ENCODE measurements at places on chromosomes 12 and 14. TPM values are rescaled to one million over a fixed set of nuclear protein-coding genes. Genes with fewer than 3 reads are reported as not detected.
A peak's percentile ranks its signal among the peaks of the same experiment; 100 is the strongest.

Gene THAP2
- 5.5 TPM for total RNA-seq

Gene PSEN1
- total RNA-seq: 71.1 TPM

Gene KRT77
- not detected for total RNA-seq

Gene NCAPD2
- total RNA-seq: 24.0 TPM

Gene MAPKAPK5
- 68.3 TPM for total RNA-seq

Gene ZFHX2
- 2.8 TPM for total RNA-seq

Gene GPR135
- 6.5 TPM for total RNA-seq

DNA sequence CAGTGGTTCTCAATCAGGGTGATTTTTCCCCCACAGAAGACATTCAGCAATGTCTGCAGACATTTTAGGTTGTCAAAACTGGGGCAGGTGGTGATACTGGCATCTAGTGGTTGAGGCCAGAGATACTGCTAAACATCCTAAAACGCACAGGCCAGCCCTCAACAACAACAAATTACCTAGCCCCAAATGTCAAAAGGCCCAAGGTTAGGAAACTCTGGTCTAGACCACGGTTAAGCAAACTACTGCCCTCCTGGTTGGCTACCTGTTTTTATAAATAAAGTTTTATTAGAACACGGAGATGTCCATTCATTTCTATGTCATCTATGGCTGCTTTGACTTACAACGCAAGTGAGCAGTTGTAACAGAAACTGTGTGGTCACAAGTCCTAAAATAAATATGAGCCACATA lies 186.7 kb downstream of the EFCAB11 start:
- no peak for DNase-seq

GRCh38 chr12:80778005-80778541 lies 61.4 kb downstream of the MYF5 start:
- DNase-seq: peak; percentile 79

DNA sequence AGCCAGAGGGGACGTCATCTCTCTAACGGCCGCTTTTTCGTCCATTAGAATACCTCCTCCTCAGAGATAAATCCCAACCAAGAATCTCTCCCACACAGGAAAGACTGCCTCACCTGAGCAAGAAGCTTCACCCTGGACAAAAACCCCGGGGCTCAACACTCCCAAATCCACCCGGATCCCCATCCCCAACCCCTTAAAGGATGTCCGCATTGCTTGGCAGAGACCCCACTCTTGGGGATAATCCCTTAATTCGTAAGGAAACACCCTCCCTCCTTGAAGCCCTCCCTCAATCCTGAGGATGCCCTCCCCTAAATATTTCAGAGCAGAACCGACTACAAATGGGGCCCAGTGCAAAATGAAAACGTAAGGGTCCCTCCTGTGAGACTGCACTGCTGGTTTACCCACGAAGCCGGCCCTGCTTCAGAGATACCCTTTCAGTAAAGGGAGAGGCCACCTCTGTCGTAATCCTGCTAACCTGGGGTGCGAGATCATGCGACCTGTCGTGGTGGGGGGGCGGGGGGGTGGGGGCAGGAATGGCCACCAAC lies 655 bp upstream of the DYNLL1 start:
- DNase-seq: peak; percentile 47

DNA sequence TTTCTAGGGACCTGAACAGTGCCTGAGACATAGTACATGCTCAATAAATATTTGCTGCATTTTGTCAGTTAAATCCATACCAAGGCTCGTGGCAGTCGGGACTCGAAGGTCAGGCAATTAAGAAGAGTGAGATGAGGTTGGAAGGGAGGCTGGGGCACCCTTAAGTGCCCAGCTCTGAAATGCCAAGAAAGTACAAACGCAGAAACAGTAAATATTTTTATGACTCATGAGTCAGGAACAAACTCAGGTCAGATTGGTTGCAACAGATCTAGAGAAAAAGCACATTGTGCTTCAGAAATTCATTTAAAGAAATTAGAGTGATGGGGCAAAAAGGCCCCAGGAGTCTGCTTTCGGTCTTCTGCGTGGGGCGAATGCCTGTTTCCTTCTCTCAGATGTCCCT lies 83.0 kb upstream of the FZD10 start:
- no peak for DNase-seq

GRCh38 chr14:78286210-78286609 lies 116.0 kb downstream of the NRXN3 start:
- no peak for DNase-seq

DNA sequence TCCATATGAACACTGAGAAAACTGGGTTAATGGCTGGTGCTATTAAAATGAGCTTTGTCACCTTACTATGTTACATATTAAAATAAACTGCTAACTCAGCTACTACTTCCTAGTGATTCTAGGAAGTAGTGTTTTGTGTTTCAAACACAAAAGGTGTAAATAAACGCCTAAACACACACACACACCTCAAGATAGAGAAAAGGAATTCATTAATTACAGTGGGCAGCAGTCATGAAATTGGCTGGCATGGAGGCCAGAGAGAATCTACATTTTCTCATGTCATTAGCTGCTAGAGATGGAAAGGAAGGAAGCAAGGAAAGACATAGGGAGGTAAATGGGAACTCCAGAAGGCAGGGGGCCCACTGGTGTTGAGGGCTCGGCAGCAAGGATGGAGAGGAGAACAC lies 787 bp upstream of the PRMT5 start:
- DNase-seq: no peak

DNA sequence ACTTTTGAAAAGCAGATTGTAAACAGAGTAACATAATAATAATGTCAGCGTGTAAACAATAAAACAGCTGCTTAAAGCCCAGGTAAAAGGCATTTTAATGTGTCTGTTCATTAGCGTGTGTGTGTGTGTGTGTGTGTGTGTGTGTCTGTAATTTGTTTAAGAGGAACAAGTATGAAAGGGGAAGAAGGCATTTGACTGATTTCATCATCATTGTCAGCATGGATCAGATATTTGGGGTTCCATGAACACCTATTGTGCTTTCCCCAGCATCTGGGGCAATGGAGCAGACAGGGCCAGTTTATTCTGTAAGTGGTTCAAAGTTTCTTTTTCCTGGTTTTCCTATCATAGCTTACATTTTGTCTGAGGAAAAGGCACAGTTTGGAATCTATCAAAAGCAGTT lies 28.9 kb downstream of the SLC25A21 start:
- DNase-seq: no peak
